HS-5 (cell line): ENCODE measurements at places on chromosomes 2 and 18.

DNA sequence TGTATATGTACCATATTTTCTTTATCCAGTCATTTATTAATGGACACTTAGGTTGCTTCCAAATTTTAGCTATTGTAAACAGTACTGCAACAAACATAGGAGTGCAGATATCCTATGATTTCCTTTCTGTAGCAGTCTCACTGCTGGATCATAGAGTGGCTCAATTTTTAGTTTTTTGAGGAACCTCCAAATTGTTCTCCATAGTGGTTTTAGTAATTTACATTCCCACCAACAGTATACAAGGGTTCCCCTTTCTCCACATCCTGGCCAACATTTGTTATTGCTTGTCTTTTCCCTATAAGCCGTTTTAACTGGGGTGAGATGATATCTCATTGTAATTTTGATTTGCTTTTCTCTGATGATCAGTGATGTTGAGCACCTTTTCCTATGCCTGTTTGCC is 114.3 kb downstream of the TMEM17 start:
- no peak for DNase-seq

DNA sequence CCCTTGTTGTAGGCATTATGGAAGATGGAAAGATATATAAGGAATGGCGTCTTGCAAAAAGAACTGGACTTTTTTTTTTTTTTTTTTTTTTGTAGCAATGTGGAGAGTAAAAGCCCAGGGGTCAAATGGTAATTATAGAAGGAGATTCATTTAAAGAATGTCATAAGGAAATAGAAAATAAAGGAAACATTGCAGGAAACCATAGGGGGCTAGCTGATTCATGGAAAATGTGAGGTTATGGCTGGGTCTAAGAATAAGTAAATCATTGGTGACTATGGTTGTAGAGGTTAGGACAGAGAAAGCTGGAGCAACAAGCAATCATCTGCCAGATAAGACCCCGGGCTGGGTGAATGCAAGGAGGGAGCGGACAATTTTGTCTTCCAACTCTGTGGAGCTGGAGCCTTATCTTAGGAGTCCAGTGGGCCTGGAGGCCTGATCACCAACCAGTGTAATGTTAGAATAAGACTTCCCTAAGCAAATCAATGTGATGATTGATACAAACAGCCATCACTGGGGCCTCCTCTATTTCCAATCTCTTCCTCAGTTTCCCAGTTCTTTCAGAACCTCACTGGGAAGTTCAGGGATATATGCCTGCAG is 201.2 kb upstream of the TNP1 start:
- DNase-seq, result no peak

DNA sequence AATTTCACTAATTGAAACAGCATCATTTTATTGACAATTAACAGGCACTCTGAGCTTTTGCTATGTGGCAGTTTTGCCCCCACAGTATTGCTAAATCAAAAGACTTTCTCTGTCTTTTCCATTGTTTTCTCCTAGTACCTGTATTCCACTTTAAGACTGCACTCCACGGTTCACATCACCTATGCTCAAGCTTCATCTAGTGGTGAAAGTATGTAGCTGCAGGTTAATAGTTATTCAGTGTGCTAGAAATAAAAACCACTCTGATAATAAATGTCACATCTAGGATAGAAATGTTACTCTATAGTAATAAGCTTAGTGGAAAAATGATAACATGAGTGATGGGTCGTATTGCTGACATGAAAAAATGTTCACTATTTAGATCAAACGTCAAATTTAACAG is 24.6 kb downstream of the ARL6IP6 start:
- no peak for DNase-seq

- DNase-seq, result no peak
These were observed 14.0 kb downstream of the STRADB start for GRCh38 chr2:201465524-201465971.

- peak; percentile 79 for DNase-seq
These were observed 101.7 kb upstream of the PGAP1 start for GRCh38 chr2:197028230-197028629.

GRCh38 chr2:68839260-68839833 is 31.9 kb downstream of the BMP10 start:
- DNase-seq, result no peak

GRCh38 chr2:60839126-60839813 is 42.1 kb upstream of the REL start:
- no peak for DNase-seq

DNA sequence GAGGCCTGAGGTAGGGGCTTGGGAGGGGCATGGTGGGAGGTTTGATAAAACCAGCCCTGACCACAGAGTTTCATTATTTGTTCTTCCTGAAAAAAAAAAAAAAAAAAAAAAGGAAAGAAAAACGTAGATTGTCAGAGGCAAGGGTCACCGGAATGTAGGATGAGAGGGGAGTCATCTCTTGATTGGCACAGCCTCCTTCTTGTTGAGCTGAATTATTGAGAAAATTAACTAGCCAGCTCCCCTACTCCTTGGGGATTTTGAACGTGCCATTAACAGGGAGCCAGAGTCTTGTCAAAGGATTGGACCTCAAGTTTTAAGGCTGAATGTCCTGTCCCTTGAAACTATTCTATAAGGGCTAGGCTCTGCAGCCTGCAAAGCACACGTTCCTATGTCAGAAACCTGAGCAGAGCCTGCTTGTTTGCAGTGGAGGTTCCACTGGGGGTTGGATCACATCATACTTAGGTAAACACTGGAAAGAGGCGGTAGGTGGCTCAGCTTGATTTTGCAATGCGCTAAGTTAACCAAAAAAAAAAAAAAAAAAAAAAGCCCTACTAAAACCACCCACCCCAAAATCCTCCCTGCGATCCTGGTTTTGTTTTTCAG is 2.3 kb downstream of the INHBB start:
- DNase-seq, result no peak

- no peak for DNase-seq
These were observed 23.7 kb downstream of the KCNF1 start for GRCh38 chr2:10935366-10935918.

DNA sequence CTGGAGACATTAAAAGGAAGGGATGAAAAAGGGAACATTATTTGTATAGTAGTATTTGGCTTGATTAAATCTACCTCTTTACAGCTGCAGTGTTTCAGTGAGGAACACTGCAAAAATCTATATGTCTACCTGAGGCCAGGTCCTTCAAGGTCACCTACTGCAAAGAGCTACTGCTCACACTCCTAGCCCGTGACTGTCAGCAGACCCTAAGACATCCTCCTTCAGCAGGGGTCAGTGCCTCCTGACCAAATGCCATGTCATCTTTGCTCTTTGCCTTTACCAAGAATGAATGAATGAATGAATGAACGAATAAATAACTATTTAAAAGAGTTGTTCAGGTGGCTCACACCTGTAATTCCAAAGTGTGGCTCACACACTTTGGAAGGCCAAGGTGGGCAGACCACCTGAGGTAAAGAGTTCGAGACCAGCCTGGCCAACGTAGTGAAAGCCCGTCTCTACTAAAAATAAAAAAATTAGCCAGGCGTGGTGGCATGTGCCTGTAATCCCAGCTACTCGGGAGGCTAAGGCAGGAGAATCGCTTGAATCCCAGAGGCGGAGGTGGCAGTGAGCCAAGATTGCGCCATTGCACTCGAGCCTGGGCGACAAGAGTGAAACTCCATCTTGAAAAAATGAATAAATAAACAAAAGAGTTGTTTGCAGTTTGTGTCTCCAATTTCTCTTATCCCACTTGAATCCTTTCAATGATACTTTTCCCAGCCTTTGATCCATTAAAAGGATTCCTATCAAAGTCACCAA is 84.3 kb upstream of the GRB14 start:
- no peak for DNase-seq

GRCh38 chr2:58928973-58929372 is 687.8 kb upstream of the FANCL start:
- no peak for DNase-seq

GRCh38 chr2:105393373-105394055 is 5.3 kb downstream of the FHL2 start:
- DNase-seq, result no peak

- DNase-seq, result no peak
These were observed 14.0 kb downstream of the RAMP1 start for GRCh38 chr2:237873421-237873831.

DNA sequence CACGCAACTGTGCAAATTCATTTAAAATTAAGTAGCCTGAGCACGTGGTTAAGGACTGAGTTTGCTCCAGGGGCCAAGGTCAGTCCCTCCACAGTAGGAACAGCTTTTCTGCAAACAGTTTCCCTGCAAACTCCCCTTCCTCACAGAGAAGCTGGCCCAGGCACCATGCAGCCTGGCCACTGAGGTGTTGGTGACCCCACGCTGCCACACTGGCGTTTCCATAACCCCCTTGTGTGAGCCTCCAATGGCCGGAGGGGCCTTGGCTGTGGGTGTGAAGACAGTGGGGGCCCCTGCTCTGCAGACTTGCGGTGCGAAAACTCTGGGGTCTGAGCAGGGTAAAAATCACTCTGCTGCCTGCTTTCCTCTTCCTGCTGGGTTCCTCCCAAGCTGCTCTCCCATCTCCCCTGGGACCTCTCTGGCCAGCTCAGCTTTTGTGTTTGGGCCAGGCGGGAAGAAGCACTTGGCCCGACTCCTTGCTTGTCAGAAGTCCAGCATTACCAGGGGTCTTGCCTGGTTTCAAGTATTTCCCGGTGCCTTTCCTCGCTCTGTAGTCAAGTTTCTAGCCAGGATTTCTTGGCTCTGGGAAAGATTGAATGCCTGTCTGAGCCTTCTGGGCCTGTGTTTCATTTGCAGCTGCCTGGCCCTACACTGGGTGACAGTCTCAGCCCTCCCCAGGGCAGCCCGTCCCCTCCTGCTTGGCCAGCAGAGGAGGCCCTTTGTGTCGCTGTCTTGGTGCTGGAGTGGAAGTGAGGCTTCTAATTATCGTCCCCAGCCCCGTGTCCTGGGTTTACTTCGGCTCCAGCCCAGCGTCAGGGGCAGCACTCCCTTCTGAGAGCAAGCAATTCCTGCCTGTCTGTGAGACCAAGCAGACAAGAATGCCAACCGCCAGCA is 131.4 kb upstream of the SLC1A4 start:
- DNase-seq, result no peak

- DNase-seq, result no peak
These were observed 1.5 kb downstream of the IL36B start for GRCh38 chr2:113050921-113051895.

DNA sequence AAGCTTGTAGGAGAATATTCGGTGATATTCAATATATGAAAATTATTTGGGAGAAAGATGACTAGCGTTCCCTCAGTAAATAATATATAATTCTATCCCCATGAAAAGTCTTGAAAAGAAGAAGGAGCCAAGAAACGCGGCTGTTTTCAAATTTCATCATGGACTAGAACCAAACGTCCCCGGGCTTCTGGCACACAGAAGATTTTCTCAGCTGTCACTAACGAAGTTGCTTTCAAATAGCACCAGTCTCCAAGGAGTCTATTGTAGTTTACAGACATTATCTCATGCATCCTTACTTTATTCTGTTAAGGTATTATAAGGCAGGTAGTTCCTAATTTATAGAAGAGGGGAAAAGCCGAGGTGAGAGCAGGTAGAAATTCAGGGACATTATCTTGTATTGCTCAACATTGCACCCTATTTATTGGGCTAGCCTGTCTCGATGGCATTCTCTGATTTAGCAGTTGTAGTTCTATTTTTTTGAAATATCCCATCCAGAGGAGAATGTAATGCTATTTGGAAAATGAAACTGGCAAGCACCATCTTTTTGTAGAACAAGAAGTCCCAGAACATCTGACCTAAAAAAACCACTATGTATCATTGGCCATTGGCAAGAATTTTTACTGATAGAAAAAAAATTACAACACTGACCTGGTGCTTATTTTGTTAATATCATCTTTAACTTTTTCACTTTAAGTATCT is 198.1 kb upstream of the RASGRP3 start:
- DNase-seq, result no peak

GRCh38 chr2:148998165-148998830 is 40.2 kb upstream of the LYPD6B start:
- no peak for DNase-seq

DNA sequence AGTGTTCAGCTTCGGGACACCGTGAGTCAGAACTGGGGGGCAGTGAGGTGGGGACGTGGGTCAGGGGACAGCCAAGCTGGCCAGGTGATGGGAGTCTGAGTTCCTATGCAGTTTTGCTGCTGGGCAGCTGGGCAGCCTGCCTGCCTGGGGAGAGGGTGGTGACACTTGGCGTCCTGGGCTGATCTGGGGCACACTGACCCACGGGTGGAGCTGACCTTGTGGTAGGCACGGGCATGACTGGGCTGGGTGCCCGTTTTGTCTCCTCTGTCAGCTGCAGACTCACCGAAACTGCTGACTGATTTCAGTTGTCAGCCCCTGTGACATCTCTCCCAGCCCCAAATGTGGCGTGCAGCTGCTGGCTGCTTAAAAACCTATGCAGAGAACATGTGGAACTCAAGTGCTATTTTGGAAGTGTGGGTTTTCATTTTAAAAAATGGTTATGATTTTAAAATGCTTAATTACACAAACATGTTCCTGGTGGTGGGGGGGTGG is 32.6 kb upstream of the E2F6 start:
- no peak for DNase-seq

- no peak for DNase-seq
These were observed 2.0 kb downstream of the LYPD6 start for GRCh38 chr2:149332364-149332763.
